ENCODE measurements at places on chromosomes 16 and 17.

DNA sequence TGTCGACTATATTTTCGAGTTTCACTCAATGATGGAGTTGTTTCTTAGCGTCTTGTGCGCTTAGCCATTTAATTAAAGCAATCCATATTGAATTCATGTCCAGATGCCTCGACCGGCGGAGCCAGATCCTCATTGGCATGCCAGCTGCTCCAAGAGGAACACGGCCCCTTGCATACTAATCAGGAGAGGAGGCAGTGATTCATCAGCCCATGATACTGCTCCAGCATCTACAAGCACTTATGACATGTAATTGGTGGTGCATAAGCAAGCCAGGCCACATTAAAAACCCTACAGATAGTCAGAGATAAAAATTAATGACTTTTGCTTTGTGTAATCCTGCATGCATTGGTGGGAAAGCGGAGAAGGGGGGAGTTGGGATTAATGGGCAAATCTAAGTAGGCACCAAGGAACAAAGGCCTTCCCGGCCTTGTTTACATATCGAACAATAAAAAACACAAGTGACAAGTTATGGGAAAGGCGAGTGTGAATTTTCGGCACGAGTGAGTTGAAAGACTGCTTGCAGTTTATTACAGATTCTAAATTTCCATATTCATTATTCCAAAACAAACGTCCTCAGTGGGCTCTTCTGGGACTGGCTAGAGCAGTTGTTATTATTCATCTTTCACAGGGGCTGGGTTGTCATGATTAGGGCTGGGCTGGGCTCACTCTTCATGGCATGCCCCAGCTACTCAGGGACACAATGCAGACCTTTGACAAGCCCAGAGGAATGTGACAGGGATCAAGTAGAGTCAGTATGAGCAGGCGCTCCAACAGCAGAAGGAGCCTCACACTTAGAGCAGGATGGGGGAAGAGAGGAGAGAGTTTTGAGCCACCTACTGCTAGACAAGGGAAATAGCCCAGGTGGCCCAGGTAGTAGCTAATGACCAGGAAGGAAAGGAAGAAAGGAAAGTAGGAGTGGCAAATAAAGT, 281.7 kb upstream of the ZFHX3 start:
- no peak for DNase-seq

DNA sequence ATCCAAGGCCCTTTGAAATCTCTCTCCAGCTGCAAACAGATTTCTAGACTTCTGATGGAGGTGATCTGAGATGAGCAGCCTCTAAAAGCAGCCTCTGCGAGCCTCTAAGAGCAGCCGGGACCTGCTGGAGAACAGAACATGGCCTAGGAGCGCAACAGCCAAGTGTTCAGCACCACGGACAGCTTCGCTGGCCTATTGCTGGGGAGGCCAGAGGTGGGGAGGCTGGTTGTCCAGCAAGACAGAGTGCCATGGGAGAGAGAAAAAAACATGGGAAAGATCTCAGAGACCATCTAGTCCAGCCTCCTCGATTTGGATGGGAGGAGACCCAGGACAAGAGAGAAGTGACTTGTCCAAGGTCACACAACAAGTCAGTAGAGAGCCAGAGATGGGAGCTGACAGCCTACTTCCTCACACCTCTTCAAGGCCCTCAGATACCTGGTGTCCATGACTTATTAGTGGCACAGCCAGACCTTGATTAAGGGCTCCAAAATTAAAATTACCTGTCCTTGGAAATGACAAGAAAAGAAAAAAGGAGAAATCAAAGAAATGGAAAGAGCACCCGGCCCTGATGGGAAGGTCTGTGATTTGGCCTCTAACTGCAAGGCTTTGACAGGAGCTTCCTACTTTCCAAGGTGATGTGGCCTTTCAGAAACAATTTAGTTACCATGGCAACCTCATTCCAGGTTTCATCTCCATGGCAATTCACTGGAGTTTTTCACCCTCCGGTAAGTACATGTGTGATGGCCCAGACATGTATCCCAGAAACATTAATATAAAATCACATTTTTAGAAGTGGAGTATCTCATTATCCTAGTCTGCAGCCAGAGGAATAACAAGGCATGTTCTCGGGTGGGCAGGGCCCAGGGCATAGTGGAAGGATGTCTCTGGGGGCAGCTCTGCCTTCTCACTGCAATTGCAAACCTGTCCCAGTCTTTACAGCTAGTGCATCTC, 14.5 kb downstream of the RPRML start:
- DNase-seq = no peak

DNA sequence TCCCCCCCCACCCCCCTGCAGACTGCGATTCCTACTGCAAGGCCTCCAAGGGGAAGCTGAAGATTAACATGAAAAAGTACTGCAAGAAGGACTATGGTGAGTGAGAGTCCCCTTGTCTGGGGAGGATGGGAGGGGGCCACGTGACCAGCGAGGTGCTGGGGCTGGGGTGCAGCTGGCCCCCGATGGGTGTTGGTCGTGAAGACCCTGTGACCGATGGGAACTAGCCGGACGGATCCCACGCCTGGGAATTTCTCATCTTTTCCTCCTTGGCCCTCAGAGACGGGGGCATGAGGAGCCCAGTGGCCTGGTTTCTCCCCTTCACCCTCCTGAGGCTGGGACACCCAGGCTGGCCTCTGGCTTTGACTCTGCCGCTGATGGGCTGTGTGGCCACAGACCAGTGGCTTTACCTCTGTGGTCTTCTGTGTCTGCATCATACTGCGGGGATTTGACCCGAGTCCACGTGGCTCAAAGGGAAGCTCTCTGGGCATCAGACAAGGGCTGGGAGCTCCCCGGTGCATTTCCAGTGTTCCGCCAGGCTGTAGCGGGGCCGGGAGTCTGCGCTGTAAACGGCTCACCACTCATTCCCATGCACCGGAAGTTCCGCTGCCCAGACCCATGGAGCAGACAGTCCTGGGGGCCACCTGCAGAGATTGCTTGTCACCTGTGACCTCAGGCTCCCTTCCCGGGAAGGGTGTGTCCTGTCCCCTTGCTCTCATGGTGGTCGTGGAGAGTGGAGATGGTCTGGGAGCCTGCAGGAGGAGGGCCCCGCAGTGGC, 200.0 kb downstream of the NTN1 start:
- DNase-seq = no peak

DNA sequence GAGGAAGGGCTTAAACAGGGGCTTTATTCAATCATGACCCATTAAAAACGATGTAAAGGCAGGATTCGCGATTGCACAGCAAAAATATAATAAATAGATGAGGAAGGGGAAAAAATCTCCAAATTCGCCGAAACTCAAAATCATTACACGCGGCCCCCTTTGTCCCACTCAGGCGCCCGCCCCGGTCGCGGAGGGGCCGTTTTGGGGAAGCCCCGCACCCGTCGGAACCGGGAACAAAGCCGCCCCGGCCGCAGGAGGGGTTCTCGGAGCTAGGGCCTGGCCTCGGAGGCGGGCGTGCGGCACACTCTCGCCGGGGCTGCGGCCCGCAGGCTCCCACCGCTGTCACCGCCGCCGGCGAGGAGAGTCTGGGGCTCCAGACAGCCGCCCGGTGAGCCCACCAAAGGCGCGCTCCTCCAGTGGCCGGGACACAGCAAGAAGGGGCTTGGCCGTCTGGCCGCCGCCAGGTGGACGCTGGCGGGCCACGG, 521 bp downstream of the C16orf87 start:
- DNase-seq = no peak

DNA sequence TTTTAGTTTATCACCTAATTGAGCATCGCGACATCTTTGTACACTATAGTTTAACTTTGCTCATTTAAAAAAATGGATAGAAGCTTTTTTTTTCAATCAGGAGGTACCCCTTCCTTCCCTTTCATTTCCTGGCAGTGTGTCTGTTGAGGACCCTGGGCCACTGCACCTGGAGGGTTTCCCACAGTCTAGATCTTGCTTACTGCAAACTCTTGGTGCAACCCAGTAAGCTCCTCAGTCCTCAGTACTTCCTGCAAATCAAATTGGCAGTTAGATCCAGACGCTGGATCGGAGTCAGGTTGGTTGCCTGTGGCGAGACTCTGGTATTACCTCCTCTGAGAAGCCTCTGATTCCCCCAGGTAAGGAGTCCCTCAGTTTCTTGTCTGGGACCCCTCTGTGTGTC, 162.0 kb downstream of the RAB11FIP4 start:
- DNase-seq = no peak

GRCh38 chr17:6153375-6153774, 83.2 kb downstream of the WSCD1 start:
- DNase-seq = no peak

- no peak for DNase-seq
Observed at GRCh38 chr17:10518271-10519037, at the start of gene MYH1. Gene MYH1, minus strand, starts transcription at chr17:10518542. Its CDS starts 1,900 bp downstream, at chr17:10516642.

DNA sequence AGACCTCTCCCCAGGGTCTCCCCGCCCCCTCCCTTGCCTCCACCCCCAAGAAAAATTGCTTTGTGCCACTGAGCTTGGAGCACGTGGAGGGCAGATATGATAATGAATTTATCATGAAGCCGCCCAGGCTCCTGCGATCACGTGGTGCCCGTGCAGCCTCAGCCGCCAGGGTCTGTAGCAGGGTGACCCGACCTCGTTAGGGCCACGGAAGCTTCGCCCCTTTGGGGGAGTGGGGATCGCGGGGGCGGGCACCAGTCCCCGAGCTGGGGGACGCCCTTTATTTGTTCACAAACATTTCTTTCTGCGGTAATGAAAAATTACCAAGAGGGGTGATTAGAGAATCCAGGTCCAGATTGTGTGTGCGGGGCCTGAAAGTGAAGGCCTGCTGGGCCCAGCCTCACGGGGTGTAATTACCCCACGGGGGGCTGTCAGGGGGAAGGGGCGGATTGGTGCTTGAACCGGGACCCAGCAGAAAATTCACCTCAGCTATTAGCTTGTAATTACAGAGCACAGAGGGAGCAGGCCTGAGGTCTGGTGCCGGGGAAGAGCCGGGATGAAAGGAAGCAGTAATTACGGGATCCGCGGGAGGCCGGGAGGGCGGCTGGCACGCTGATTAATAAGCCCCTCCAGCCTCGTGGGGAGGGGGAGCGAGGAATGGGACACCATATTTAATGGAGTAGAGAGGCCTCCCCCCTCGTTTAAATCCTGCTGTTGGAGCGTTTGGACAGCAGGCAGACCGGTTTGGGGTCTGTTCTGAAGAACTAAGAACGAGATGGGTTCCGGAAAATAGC, 13.3 kb downstream of the GSE1 start:
- DNase-seq = no peak

DNA sequence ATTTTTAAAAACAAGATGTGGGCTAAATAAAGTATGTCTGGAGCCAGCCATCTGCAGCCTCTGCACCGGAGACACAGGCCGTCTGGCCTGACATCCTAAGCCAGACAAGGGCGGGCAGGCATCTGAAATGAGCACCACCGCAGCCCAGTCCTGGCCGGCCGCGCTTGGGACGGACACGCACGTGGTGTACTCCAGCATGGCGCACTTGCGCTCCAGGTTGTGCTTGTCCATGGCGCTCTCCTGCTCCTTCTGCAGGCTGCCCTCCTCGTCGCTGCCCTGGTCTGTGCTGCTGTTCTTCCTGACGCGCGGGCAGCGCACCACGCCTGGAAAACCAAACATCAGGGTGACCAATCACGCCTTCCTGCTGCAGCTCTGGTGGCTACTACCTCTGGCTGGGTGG, 60.3 kb downstream of the GTF3C1 start:
- DNase-seq = no peak

DNA sequence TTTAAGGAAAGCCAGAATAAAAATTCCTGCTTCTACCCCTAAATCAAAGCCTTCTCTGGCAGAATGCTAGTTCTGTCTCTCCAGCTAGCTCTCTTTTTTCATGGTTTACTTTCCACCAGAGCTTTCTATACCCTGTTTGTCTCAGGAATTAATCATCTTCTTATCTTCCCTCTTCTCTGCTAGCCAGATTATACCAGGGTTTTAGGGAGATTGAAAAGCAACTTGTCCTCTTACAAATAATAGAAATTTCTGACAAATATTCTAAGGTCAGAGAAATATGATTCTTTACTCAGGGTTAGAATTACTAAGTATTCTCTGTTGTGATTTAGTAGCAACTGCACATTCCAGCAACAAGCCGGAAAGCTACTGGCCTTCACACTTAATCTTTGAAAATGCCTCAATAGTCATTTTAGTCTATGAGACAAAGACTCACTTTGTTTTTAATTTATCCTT, 166.4 kb downstream of the TANC2 start:
- no peak for DNase-seq

GRCh38 chr17:9666461-9667050, 21.2 kb downstream of the USP43 start:
- no peak for DNase-seq

- no peak for DNase-seq
Observed at GRCh38 chr17:62672957-62673356, 45.5 kb downstream of the MRC2 start.

GRCh38 chr16:66459878-66460277, 32.8 kb downstream of the BEAN1 start:
- DNase-seq = no peak

GRCh38 chr17:71392715-71393567, 727.9 kb upstream of the SOX9 start:
- no peak for DNase-seq

DNA sequence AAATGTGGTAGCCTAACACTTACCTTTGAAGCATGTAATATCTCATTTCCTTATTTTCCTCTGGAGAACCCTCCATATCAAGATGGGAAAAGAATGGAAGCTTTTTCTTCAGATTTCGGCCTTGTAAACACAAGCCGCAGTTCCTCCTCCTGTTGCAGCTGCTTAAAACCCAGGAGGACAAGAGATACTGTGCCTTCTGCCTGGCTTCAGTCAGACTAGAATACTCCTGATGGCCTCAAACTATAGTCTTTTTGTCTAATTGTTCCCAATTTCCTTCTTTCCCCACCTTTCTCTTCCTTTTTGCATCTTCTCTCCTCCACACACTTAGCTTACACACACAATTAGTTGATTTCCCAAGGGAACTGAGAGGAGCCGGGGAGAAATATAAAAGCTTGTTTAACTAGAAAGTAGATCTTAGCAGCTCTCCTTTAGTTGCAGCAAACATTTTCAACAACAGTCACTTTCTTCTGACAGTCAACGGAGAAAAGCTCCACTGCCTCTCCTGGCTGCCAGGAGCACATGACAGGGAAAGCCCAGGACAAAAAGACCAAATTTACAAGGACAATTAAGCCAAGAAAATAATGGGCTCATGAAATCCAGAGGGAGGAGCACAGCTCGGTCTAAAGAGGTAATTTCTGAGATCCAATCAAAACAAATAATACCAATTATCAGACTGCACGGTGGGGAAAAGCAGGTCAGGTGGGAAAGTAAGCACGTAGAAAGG, 76.4 kb upstream of the C17orf78 start:
- DNase-seq = no peak

DNA sequence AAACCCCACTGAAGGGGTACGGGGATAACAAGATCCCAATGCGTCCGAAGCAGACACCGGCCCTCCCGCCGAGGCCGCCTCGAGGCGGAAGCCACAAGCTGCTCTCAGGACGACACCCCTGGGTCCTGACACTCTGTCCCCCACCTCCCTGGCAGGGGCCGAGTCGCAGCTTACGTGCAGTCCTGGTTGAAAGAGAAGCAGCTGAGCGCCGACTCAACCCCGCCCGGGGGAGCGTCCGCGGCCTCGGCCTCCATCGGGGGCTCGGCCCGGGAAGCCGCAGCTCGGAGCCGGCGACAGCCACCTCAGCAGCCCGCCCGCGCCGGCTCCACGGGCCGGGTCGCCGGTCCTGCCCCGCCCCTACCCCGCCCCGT, at the start of gene WIPI1:
Gene WIPI1 (minus strand): TSS at position 329 of the 371 bp plus-strand sequence. CDS start 75 bp downstream, at position 254.
- DNase-seq = no peak

GRCh38 chr17:73589363-73589980, 54.8 kb downstream of the SDK2 start:
- no peak for DNase-seq

Measured in stimulated activated CD8-positive, alpha-beta memory T cell treated with anti-CD3 and anti-CD28 coated beads, Interleukin-15, amount 100 ng/mL, for 1 hour (primary cell).